ENCODE measurements at places on chromosomes 6 and 20.

- no peak for DNase-seq
Measured at GRCh38 chr6:156359912-156360311, 417.3 kb upstream of the ARID1B start.

- DNase-seq = no peak
Measured at GRCh38 chr20:58416835-58417234, 27.8 kb downstream of the VAPB start.

DNA sequence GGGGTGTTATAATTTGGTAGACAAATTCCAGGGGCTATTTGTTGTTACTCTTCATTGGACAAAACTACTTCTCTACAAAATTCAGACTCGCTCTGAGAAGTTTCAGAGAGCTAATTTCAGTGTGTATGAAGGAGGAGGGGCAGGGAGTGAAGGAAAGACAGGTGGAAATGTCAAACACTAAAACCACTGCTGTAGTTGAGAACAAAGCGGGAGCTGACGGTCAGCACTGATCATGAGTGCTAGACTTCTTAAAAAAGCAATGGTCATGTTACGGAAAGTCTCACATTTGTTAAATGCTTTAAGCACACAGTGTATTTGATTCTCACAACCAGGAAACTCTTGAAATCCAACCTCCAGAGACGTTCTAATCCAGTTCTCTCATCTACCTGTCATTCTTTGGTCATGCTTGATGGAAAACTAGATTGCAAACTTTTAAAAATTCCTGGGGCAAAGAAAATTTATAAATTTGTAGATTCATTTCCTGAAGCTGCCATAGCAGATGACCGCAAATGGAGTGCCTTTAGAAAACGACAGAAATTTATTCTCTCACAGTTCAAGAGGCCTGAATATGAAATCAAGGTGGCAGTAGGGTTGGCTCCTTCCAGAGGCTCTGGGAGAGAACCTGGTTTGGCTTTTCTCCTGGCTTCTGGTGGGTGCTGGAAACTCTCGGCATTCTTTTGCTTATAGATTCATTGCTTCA lies 100.7 kb upstream of the CARMIL1 start:
- no peak for DNase-seq

- DNase-seq = no peak
Measured at GRCh38 chr20:58233393-58233792, 4.9 kb upstream of the ANKRD60 start.

DNA sequence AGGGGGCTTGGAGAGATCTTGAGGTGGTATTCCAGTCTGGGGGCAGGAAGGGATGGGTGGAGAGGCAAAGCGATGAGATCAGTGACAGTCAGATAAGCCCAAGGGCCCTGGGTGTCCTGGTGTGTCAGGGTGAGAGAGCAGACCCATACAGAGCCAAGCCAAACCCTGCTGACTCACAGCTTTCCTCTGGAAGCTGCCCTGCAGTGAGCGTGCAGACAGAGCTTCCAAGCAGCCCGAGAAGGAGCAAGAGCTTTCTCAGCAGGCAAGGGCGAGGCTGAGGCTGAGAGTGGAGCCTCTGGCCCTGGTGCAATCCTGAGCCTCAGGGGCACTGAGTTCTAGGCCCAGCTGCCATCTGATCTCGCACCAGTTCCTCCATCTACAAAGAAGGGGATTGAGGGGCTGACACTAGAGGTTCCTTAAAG lies 91.1 kb upstream of the HIVEP1 start:
- peak; percentile 80 for DNase-seq

DNA sequence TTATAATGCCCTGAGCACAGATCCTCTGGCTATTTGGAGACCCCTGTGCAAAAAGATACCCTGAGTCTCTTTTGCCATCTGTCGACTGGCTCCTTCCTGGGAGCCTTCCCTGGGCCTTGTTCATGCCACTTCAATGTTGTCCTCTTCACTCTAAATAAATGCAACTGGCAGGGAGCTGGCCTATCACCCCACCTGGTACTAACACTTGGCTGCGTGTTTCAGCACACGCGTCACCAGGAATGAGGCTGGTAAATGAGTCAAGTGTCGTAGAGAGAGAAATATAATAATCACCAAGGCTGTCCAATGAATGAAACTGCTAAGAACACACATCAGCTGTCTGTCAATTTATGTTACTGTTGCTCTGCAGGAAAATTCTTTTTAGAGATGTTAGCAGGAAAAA lies 374.6 kb upstream of the JARID2 start:
- no peak for DNase-seq

DNA sequence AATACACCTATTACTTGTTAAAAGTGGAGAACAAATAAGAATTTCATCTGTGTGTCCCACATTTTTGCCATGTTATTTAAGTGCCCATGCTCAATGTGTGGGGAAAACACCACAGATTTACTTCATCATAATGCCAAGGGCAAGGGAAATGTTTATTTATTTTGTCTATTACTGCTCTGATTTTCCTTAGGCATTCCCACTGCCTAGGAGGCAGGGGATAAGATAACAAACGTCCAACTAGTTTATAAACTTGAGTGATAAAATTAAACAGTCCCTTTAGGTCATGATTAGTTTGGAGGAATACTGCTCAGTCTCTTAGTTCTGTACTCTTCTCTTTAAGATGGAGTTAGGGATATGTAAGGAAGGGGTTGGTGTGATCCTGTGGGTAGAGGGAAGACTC lies 598.4 kb upstream of the MARCKS start:
- no peak for DNase-seq

DNA sequence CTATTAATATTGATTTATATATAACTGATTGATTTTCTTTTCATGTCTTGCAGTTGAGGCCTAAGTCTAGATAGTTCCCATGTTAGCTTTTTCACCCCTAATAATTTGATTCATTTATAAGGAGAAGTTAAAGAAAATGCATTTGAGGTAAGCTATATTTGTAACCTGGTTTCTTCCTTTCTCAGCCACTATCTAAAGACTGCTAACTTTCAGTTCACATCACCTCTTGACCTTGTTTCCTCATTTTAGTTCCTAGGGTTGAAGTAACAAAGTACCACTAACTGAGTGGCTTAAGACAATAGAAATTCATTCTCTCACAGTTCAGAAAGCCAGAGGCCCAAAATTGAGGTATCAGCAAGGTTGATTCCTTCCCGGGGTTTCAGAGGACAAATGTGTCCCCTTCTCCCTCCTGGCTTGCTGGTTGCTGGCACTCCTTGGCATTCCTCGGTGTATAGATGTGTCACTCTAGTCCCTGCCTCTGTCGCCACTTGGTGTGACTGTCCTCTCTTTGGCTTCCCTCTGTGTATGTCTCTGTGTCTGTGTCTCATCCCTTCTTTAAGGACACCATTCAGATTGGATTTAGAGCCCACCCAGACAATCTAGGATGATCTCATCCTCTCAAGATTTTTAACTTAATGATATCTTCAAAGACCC lies 55.9 kb upstream of the C20orf144 start:
- DNase-seq = no peak

DNA sequence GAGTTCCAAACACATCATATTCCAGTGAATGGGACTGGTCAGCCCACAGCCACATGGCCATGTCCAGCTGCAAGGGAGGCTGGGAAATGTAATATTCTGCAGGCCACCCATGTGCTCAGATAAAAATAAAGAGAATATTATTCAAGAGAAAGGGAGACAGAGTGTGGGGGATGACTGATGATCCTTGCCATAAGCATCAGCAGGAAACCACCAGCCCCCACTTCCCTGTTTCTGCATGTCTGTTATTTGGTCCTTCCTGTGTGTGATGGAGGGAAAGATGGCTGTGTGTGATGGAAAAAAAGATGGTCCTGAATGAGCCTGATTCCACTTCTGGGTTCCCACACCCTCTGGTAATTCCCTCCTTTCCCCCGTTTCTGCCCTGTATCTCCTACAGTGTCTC lies 13.1 kb upstream of the RSPO4 start:
- no peak for DNase-seq

- no peak for DNase-seq
Measured at GRCh38 chr6:34986845-34987246, 97.8 kb downstream of the ANKS1A start.

DNA sequence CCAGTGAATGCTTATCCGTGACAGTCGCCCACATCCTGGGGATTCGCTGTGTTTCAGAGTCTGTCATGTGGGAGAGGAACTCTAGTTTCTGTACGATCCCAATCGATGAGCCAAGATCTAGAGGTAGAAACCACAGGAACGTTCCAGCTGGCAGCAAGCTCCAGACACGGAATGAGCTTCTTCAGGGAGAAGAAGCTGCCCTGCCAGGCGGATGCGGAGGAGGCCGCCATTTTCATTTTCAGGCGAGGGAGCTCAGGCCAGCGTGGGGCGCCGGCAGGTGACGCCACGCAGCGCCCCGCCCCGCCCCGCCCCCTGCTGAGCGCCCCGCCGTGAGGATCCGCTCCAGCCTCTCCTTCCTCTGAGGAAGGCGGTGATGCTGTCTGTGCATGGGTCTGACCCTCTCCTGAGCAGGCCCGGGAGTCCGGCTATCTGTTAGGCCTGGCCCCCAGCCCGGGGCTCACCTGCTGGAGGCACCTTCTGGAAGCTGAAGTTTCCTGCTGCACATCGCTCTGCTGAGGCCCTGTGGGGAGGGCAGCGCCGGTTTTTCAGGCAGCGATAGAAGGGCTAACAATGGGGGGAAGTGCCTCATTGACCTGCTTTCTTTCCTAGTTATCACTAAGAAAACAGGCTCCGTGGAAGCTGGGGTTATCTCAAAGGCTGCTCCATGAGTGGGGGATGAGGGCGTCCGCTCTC lies 147.5 kb downstream of the ERMARD start:
- DNase-seq = no peak

GRCh38 chr20:14556206-14556605 lies 218.8 kb upstream of the FLRT3 start:
- no peak for DNase-seq

GRCh38 chr20:34242879-34243278 lies 1.7 kb downstream of the ASIP start:
- DNase-seq = no peak

DNA sequence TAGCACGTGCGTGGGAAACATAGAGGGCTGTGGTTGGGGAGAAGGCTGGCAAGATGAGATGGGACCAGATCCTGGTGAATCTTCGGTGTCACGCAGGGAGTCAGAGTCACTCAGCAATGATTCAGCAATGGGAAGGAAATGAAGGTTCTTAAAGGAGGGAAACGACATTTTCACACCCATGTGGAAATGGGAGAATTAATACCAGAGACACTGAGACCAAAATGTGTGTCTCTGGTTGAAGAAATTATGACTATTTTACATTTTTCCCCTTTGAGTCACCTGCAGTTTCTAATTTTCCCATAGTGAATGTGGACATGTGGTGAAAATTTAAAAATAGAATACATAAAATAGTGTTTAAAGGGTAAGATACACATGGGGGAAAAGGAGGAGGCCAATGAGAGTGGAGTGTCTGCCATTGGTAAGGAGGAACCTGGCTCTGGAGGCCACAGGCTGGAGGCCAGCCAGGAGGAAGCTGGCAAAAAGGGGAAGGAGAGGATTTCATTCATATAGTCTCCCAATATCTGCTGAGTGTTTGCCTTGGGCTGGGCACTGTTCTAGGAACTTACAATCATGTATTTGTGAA lies 17.5 kb downstream of the NRN1 start:
- DNase-seq = peak; percentile 57

DNA sequence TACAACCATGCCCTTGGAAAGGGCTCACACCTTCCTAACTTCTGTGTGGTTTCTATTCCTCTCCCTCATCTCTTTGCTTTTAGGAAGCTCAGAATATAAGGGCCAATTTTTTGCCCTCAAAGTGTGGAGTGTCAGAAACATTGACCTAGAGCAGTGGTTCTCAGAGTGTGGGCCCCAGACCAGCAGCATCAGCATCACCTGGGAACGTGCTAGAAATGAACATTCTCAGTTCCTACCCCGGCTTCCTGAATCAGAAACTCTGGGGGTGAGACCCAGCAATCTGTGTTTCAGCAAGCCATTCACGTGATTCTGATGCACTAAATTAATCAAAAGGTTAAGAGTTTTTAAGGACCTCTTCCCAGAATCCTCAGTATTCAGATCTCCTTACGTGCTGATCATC lies 47.9 kb upstream of the IL17A start:
- no peak for DNase-seq

- DNase-seq = no peak
Measured at GRCh38 chr6:146790561-146791091, 191.9 kb downstream of the ADGB start.

- no peak for DNase-seq
Measured at GRCh38 chr6:143432588-143432987, 17.9 kb downstream of the ADAT2 start.

DNA sequence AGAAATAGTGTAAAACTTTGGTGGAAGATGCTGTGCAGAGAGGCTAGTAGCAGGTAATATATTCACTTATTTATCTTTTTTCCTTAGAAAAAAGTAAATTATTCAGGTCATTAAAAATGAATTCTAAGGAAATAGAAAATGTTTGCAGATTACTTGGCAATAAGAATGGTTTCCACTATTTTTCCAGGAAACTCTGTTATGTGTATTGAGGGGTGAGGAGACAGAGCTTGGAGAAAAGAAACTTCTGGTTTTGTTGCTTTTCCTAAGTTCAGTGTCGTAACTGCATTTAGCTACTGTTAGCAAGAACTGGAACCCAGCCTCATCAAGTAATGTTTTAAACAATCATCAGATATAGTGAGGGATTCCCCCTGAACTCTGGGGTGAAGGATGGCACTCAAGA lies 79.2 kb upstream of the SMLR1 start:
- no peak for DNase-seq

DNA sequence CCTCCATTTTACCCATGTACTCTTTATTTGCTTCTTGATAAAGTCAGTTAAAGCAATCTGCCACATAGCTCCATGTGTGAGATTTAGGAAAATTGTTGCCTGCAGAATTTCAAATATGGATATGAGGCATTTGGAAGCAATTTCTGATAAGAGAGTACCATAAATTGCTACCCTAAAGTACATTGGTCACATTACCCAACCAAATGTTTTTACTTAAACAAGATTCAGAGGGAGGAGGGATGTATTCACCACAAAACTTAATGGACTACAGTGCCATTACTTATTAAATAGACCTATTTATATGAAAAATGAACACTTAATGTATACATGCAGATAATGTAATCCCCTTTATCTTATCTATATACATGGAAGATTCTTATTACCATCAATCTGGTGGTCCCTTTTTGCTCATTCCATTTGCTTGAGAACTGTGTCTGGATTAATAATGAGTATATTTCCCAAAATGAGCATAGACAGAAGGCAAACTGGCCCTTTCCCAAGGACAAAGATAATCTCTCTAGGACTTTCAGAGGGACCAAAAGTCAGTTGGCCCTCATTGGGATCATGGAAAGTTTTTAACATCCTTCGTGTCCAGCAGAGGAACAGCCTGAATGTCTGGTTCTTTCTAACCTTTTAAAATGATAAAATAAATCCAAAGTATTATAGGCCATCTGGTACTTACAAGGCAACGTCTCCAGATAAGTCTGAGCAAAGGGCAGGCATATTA lies 526.4 kb downstream of the CBLN4 start:
- DNase-seq = no peak

DNA sequence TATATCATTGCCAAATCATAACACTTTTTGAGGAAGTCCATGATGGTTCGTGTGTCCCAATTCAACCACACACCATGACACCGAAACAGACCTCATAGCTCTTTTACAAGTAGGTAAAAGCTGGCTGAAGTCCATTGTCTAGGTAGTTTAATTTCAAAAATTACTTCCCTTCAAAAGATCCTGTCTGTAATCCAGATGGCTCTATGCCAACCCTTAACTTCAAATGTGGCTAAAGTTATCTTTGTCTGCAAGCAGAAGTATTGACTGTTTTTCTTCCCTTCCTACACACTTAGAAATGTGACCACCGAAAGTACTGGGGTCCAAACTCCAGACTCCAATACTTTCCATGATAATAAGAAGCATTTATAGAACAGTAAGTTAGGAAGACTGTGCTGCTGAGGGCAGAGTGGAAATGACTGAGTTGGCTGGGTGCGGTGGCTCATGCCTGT lies 8.3 kb upstream of the TIAM2 start:
- no peak for DNase-seq
